ENCODE measurements at places on chromosomes 1 and 21.

DNA sequence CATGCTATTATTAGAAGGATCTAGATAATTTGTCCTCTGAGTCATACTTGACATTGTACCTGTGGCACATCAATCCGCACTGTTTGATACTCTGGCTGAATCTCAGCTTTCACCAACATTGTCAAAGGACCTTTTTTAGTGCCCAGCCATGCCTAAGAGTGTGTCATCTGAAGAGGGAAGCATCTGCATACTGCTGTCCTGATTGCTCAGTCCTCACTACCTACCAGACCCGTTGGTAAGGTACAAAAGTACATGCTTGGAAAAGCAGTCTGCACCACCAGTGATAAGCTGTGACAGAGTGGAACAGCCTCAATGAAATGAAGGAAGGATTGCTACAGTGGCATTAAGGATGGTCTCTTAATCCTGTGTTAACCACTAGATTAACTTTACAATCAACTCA, 17.1 kb downstream of the SYNC start:
- no peak for DNase-seq

DNA sequence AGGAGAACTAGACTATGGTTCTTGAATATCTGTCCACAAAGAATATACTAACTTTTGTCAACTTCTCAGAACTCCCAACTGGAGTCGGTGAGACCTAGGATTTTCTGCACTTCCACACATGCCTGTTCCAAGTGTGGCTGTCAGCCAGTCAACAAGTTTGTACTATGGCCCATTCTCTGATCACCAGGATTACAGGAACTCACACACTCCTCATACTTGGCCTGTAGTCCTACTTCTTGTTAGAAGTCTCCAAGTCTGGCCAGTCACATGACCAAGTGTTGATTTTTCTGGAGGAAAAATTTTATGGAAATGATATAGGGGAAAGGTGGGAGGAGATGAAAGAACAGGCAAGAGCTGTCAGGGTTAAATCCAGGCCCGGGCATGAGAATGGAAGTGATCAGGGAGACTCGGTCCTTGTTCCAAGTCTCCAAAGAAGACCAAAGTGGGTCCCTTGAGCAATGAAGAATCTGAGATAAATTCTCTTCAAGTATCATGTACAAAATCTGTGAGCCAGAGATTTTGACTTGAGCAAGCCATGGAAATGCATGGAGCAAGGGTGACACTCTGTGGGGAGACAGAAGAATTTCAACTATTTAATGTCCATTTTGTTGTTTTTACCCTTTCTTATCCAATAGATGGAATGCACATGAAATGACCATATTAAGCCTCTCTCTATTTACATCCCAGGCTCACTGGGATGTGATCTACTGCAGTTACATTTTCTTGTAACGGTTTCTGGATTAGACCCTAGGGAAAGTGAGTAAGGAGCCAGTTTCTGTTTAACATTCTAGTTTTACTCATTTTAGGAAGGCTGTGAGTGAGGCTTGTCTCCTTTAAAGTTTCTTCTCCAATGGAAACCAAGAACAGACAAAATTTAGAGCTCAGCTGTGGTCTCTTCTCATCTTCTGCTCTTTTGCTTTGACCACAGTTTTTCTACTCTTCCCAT, 320.9 kb downstream of the ASTN1 start:
- DNase-seq, result peak; percentile 14

DNA sequence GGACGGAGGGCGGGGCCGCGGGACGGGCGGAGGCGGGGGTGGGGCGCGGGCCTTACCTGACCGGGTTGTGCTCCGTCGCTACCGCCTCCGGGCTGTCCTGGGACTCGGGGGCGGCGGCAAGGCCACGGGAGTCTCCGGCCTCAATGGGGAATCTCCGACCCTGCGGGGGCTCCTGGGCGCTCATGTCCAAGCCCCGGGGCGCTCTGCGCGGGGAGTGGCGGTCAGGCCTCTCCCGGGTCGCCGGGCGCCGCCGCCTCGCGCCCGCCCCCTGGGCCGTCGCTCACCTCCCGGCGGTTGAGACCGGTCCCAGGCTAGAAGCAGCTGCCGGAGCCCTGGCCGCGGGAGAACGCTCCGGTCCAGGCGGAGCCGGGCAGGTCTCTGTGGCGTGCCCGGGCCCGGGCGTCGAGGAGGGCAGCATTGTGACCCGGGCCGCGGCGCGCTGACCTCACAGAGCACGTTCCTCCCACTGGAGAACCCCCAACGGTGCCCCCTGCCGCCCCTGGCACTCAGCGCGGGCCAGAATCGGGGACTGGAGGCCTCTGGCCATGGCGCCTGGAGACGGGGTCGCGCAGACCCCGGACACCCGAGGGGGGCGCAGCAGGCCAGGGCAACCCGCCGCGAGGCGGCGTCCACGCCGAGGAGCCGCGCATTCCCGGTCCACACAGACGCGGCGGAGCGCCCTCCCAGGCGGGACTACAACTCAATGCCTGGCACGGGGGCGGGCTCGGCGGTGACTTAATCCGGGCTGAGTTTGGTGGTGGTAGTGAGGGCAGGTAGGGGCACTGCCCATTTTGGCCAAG, 411 bp downstream of the FAM229A start:
- DNase-seq, result peak; percentile 43

DNA sequence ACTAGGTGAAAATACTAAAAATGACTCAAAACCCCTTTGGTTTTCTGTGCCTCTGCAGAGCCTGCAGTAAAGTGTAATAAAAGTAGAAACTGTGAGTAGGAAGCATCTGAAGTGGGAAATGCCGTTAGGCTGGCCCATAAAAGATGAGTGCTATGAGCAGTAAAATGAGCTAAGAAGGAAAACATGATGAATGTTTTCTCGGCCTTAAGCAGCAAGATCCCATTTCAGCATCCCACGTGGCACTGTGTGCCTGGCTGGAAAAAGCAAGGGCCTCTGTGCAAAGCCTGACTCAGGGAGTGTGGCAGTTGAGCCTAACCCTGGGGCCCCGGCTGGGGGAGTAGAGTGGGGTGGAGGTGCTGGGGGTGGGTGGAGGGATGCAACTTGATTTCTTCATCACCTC, 109.5 kb downstream of the TBX15 start:
- DNase-seq, result no peak

DNA sequence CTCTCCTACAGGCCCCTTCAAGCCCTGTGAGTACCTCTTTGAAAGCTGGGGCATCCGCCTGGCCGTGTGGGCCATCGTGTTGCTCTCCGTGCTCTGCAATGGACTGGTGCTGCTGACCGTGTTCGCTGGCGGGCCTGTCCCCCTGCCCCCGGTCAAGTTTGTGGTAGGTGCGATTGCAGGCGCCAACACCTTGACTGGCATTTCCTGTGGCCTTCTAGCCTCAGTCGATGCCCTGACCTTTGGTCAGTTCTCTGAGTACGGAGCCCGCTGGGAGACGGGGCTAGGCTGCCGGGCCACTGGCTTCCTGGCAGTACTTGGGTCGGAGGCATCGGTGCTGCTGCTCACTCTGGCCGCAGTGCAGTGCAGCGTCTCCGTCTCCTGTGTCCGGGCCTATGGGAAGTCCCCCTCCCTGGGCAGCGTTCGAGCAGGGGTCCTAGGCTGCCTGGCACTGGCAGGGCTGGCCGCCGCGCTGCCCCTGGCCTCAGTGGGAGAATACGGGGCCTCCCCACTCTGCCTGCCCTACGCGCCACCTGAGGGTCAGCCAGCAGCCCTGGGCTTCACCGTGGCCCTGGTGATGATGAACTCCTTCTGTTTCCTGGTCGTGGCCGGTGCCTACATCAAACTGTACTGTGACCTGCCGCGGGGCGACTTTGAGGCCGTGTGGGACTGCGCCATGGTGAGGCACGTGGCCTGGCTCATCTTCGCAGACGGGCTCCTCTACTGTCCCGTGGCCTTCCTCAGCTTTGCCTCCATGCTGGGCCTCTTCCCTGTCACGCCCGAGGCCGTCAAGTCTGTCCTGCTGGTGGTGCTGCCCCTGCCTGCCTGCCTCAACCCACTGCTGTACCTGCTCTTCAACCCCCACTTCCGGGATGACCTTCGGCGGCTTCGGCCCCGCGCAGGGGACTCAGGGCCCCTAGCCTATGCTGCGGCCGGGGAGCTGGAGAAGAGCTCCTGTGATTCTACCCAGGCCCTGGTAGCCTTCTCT, 23.5 kb downstream of the UBE2T start:
- DNase-seq, result no peak

- DNase-seq, result peak; percentile 25
These were observed 765 bp upstream of the HIPK1 start for GRCh38 chr1:113928187-113928930.

DNA sequence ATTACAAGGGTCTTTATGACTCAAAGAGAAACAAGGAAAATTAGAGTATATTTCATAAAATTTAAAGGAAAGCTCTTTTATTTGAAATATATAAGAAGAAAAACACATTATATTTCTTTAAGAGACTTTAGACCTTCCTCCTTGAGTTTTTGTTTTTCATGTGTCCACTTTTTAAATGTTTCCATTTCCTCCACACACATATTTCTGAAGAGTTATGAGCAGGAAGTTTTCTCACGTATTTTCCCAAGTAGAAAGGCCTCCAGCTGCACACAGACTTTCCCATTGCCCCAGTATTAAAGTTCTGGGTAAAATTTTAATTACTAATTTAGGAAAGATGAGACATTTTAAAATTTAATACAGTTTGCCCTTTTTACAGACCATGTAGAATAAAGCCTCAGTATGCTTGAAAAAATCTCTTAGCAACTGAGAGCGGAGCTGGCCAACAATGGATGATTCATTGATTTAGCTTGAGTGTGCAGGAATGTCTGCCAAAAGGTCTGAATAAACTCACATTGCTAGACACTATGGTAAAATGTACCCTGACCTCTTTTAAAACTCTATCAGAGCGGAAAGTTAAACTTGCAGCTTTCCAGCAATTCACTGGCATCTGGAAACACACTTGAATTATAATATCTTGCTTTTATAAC, 57.9 kb downstream of the DDAH1 start:
- DNase-seq, result peak; percentile 70
